ENCODE measurements at places on chromosomes 1 and 21.

DNA sequence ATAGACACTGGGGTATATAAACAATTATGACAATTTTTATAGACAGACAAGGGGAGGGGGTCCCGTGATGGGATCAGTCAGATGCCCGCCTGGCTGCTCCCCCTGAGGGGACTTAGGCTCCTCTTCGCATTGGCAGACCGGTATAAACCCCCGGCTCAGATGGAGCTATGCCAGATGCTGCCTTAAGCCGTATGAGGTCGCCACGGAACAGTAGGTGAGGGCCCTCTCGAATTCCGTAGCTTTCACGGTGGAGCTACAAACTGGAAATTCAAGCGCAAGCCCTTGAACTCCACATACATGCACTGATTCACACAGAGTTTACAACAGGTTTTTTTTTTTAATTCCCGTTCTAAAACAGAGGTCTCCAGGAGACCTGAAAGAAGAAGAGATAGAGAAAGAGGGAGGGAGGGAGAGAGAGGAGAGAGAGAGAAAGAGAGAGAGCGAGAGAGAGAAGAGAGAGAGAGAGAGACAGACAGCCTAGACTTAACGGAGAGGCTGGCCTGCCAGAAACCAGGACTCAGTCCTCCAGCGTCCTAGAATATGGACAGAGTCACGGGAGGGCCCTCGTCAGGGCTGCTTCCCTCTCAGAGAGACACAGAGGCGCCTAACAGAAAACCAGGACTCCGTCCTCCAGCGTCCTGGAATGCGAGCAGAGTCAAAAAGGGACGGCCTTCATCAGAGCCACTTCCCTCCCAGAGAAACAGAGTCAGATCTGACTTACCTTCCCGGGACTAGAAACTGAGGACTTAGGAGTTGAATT lies 24.4 kb upstream of the TMEM54 start:
- DNase-seq, result no peak

- no peak for DNase-seq
Observed at GRCh38 chr1:185050823-185051451, 5.6 kb downstream of the RNF2 start.

DNA sequence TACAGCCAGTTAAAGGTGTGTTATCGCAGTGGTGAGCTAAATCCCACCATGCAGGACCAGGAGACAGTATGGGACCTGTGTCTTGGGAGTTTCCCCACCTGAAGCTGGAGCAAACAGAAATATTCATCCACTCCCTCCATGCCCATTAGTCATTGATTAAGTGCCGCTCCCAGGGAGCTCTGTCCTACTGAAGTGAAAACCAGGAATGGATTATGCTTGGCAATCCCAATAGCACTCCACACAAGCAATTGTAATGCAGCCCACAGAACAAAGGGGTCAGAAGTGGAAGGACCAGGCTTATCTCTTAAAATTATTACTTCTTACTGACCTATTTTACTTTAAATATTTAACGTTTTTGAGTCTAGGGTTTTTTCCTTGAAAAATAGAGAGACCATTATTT lies 1005.4 kb downstream of the ADGRL2 start:
- no peak for DNase-seq

- DNase-seq, result no peak
Observed at GRCh38 chr21:29800056-29800455, 139.7 kb downstream of the GRIK1 start.

DNA sequence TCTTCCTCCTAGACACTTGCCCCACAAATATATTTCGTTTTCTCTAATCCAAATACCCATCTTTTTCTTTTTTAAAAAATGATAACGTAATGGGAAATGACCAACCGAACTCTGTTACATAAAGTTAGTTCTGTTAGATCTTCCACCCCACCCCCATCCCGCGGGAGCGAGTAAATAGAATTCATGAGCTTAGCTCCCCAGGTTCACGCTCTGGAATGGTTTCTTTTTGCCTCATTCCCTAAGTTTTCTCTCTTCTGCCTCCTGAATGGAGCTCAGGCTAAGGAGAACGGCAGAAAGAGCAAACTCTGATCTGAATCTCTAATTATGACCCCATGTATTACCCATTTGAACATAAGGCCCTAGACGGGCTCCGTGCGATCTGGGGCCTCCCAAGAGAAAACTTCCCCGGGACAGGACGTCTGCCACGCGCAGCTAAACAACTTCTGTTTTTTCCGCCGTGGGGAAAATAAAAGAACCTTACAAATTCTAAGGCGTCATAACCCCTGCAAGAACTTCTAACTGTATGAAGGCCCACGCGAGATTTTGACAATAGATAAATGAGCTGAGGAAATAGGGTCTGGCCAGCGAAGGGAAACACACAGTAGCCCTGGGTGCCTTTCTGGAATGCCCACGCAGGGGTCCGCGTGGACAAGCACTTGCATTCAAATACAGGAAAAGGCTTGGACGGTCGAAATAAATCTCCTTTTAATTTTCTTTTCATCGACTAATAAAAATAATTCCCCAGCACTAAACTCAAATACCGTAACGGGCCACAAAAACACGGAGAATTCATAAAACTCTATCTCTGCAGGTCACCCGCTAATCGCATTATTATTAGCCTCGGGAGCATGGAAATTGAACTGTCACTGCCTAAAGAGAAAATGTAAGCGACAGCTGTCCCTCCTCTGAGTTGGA lies 2.2 kb downstream of the TBX15 start:
- DNase-seq, result peak; percentile 34

DNA sequence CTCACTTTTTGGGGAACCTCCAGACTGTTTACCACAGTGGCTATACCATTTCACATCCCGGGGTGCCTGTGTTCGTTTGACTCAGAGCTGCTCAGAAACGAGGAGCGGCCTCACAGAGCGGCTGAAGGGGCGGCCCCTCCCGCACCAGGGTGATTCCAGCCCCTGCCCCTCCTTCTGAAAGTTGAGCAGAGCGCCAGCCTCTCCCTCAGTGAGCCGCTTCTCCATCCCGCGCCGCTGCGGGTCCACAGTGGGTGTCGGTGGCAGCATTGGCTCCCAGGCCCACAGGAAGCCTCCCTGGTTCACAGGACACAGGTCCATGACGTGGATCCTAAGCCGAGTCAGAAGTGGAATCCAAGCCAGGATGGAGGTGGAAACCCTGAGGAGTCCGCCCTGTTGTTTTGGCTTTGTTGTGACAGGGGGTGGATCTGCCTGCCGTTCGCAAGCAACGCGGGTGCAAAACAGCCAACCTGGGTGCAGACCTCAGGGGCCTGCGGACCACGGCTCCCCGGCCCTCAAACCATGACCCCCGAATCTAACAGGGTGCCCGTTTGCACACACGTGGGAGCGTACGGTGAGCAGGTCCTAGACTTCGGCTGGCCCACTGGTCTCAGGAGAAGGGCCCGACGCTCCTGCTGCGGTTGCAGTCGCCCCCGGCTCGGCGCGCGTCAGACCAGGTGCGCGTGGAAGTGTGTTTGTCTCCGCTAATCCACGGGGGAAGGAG lies 186.8 kb upstream of the ARHGEF16 start:
- no peak for DNase-seq

DNA sequence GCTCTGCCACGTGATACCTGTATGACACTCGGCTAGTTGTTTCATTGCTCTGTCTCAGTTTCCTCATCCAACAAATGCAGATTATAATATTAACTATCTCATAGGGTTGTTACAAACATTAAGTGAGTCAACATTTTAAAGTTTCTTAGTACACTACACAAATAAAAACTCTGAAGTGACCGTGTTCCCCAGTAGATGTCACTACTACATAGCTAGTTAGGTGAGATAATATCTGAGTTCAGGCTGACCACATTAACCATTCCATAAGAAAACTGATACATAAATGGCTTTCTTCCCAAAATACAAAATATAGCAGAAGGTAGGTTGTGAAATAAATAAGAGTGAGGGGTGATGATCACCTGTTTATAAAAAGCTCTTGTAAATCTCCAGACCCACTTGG lies 214.1 kb downstream of the NUF2 start:
- DNase-seq, result peak; percentile 12

DNA sequence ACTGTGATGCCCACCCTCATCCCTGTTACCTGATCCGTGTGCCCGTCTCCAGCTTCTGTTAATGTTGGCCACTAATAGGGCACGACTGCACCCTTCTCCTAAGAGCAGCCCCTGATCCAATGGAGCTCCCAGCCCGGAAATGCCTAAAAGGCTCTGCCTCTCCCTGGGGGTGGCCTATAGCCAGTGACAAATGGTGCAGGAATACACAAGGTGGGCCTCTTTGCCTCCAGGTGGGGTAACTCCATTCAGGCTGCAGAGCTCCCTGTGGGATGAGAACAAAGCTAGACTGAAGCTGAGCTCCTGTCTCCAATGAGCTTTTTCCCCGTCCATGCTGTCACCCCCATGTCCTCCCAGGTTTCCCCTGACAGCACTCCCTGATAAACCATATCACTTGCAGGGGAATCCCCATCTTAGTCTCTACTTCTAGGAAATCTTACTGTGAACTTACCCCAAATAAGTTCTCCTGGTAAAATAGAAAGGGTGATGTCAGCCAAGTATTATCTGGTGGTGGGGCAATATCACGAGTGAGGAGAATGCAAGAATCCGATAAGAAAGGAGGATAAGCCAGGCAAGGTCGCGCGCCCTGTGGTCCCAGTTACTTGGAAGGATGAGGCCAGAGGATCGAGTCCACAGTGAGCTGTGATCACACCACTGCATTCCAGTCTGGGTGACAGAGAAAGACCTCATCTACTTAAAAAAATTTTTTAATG lies 18.6 kb downstream of the S100A7A start:
- DNase-seq, result no peak

- DNase-seq, result no peak
Observed at GRCh38 chr1:215032911-215033526, 49.5 kb upstream of the KCNK2 start.

DNA sequence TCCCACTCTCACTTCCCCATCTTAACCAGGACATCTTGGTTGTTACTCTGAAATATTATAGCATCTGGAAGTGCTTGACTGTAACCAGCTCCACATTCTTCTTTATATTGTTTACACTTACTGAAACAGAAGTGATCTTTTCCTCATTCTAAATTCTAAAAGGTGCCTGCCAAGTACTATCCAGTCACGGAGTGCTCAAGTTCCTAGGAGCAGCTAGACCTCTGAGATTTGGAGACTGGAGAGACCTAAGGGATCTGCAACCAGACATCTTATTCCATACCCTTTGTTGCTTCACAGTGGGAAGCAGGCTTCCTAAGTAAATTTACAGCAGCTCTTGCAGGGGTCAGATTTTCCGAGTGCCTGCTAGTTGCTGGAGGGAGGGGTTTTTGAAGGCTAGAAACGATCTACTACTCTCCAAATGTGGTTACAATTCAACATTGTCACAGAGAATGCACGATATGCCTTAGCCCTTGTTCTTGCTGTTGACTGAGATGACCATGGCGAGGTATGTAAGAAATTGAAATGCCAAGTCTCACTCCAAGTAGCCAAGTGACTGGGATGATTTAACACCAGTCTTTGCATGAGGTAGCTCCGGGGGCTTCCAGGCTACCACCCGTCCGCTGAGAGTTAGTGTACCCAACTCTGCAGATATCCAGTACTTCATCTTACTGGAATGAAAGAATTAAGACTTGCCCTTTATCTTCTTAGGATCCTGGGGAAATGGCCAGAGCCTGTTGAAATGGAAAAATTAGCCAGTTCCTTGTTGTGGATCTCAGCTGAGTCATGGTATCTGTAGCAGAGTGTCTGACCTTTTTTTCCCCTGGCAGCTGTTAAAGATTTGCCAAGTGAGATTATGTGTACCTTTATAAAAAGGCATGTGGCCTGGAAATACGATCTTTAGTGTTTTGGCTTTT lies 150.8 kb downstream of the MAST2 start:
- DNase-seq, result peak; percentile 63

- DNase-seq, result no peak
Observed at GRCh38 chr1:171983584-171983983, 142.3 kb downstream of the DNM3 start.

- no peak for DNase-seq
Observed at GRCh38 chr1:1118011-1118875, 2.4 kb upstream of the C1orf159 start.

- DNase-seq, result no peak
Observed at GRCh38 chr1:53378932-53379661, 51.2 kb upstream of the LRP8 start.

DNA sequence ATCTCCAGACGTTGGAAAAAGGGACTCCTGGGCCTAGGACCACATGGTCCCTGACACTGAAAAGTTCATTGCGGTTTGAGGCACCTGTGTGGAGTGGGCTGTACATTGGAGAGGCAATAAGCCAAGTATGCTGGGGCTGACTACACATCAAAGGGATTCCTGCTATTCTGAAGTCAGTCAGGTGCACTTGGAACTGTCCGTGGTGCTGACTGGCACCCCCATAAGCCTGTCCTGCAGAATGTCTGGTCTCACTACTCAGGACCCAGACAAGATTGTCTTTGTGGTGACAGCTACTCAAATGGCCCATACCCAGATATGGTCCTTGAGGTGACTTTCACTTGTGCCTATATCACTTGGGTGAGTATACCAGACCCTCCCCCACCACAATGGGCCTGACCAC lies 150.6 kb downstream of the RWDD3 start:
- DNase-seq, result no peak

DNA sequence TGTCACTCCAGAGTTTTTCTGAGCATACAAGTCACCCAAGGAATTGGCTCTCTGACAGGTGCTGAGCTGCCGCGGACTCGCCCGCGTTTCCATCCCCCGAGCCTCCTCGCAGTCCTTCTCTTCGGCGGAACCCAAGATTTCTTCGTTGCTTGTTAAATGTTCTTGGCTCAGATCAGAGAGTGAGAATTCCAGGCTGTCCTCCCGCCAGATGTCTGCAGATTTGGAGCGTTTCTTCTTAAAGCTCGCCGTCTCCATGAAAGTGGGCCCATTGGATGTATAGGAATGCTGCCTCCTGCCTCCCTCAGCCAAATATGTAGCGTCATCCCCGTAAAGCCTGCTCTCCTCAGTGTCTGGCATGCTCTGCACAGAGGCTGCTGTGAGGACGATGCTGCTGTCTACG lies 77.8 kb downstream of the TIAM1 start:
- DNase-seq, result no peak

DNA sequence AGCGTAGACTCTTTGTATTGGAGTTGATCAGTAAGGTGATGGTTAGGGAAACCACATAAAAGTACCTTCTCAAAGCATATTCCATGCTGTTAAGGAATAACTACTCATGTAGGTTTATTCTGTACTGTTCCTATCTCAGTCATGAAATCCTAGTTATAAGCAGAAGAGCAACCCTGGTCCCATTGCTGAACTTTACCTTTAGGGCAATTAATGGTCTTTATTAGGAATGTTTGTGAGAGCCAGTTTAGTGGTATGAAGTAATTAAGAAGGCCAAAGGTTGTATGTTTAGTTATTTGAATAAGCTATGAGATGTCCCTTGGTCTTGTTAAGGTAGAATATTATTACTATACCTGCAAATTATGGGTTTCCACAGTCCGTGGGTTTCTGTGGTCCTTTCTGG lies 44.0 kb downstream of the ACP6 start:
- DNase-seq, result no peak

DNA sequence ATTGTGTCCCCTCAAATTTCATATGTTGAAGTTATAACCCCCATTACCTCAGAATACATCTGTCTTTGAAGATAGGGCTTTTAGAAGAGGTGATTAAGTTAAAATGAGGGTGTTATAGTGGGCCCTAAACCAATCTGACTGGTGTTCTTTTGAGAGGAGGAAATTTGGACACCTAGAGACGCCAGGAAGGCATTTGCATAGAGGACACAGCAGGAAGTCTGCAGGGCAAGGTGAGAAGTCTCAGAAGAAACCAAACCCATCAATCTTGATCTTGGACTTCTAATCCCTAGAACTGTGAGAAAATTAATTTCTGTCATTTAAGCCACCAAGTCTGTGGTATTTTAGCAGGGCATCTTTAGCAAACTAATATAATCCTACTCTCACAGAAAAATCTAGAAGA lies 13.0 kb downstream of the GOLPH3L start:
- no peak for DNase-seq

GRCh38 chr1:159214149-159214760 lies 9.6 kb downstream of the ACKR1 start:
- no peak for DNase-seq

- DNase-seq, result no peak
Observed at GRCh38 chr1:235670157-235670776, 20.7 kb upstream of the GNG4 start.
